ENCODE measurements at places on chromosomes 7 and 10.

- DNase-seq: no peak
These were observed 95.5 kb downstream of the PPP1R17 start for GRCh38 chr7:31782411-31782991.

- no peak for DNase-seq
These were observed 9.4 kb downstream of the ACSL5 start for GRCh38 chr10:112383325-112383724.

GRCh38 chr7:88202799-88203198 is 17.0 kb downstream of the SRI start:
- no peak for DNase-seq

DNA sequence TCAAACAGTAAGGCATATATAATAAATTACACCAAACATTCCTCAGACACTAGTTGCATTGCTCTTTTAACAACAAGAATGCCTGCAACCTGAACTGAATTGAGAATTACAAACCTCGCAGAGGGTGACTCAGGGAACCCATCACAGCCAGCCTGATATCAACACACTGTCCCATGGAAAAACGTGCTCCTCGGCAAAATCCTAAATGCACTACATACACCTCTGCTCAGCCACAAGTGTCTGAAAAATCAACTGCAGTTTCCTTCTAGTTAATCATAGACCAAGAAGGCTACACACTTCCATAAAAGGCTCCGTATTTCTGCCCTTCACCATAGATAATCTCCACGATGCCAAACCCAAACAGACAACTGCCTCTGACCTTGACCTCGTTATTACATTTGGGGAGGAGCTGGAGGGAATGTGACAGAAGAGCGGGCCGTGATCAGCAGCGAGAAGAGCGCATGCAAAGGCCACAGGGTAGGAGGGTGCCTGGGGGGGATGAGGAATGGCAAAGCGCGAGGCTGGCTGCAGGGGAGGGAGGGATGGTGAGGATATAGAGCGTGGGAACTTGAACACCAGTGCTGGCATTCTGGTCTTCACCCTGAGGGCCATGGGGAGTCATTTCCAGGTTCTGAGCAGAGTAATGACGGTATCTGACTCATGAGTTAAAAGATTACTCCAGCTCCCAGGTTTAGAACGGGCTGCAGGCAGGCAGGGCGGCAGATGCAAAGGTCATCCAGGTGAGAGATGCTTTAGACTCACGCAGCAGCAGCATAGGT is 201.9 kb upstream of the FRMD4A start:
- DNase-seq: no peak

GRCh38 chr10:78616125-78616695 is 452.6 kb upstream of the ZMIZ1 start:
- no peak for DNase-seq

GRCh38 chr7:138431517-138431916 is 28.5 kb upstream of the TRIM24 start:
- no peak for DNase-seq

DNA sequence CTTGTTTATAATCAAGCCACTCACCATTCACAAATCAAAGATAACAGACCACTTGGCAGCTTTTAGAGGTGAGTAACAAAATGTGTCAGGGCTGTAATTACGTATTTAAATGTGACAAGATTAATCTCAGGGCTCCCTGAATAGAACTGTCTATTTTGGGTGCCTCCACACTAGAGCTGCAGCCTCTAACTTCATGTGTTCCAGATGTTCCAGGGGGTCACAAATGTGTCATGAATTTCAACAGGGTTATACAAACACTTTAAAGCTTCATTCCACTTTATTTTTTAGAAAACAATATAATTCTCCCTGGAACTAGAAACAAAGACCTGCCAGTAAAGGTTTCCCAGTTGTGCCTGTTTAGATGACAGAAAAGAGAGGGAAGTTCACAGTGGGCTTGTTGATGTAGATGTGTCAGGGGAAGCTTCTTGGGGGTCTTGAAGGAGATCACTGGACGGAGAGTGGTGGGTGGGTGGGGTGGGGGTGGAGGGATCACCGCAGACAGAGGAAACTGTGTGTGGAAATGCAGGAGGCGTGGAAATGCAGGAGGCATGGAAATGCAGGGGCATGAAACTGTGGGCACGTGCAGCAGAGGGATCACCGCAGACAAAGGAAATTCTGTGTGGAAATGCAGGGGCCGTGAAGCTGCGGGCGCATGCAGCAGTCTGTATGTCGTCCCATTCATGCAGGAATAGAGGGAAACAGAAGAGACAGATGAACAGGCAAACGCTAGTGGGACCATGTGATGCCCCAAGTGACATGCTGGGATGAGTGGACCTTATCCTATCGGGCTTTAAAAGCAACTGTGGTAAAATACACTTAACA is 42.0 kb upstream of the TRIL start:
- no peak for DNase-seq

DNA sequence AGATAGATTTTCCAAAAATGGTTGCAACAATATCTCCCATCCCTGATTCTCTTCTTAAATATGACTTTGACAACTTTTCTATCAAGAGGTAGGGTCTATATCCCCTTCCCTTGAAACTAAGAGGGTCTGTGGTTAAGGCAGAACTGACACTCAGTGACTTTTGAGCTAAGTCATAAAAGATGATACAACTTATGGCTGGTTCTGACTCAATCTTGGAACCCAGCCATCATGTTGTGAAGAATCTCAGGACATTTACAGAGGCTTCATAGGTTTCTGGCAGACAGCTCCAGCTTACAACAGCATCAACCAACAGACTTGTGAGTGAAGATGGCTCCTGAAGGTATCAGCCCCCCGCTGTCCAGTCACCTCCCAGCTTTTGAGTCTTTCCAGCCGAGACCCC is 203.5 kb downstream of the RNLS start:
- no peak for DNase-seq
